ENCODE measurements at places on chromosomes 4 and X. TPM values are rescaled to one million over a fixed set of nuclear protein-coding genes. Genes with fewer than 3 reads are reported as not detected.

DNA sequence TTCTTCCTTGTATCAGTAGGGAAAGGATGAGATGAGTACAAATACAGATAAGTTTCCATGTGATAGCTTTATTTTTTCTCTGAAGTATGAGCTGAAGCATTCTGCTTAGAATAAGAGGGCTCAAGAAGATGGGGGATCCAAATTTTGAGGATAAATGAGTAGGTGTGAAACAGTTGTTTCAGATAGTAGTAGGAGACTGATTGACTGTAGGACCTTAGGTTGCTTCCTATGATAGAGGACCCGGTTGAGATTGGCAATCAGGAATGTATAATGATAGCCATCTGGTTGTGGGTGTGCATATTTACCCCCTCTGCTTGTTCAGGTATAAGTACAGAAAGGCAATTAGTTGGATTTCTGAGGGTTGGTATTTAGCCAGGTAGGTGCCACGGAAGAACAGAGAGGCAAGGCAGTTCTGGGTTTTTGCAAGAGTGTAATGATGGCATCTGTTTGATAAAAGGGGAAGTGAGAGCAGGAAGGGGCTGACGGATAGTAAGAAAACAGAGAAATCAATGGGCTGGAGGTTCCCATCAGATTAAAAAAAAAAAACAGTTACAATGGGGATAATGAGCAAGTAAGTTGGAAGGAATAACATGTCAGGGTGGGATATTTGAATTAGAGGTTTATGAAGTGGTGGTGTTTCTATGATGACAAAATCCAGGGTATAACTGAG lies 13.7 kb downstream of the OCRL start:
- no peak for DNase-seq

DNA sequence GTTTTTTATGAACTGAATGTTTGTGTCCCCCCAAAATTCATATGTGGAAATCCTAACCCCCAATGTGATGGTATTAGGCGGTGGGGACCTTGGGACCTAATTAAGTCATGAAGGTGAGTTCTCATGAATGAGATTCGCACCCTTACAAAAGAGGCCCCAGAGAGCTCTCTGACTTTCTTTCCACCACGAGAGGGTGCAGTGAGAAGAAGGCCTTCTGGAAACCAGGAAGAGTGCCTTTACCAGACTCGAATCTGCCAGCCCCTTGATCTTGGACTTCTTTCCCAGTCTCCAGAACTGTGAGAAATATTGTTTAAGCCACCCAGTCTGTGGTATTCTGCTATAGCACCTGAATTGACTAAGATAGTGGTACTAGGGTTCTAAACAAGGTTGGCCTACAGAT lies 40.8 kb downstream of the STK26 start:
- no peak for DNase-seq

GRCh38 chr4:73603271-73603710 lies 16.9 kb downstream of the RASSF6 start:
- DNase-seq: peak; percentile 45

DNA sequence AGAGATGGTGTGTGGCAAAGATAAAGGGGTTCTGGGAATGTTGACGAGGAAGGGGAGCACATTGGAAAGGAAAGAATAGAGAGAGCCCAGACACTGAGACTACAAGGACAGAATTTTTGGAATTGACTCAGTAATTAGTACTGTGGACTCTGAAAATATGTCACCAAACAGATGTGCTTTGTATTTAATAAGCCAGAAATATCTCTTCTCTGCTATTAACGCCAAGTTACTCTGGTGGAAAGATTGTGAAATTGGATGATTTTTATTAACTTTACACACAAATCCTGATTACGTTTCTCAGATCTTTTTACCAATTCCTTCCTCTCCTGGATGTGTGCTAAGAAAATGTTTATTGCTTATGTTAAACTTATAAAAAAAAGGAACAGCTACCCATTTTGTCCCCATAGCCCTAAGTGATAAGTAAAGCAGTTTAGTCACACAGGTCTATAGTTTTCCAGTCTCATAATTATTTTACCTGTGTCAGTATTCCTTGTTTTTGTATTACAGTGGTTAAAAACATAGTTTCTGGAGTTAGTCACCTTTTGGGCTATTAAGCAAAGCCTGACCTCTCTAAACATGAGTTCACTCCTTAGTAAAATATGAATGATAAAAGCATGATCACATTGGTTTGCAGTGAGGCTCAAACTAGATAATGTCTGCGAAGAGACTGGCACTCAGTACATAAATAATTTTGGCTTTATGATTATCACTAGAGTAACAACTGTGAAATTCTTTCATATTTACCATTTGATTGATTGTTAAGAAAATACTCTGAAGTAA lies 1068.3 kb downstream of the STIM2 start:
- no peak for DNase-seq

DNA sequence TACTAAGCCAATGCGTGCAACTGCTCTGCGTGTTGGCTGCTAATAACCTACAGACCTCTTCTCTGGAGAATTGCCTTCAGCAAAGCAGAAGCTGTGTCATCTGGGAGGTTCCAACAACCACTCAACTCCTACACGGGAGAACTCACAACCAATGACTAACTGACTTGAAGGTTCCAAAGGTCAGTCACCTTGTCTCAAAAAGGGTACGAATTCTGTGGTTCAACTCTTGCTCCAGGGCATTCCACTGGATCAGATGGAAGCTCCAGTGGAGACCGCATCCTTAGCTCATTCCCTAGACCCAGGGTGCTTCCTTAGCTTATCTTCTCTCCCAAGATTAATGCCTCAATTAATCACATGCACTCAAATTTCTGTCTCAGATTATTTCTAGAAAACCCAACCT lies 222.7 kb downstream of the CHIC2 start:
- DNase-seq: no peak

DNA sequence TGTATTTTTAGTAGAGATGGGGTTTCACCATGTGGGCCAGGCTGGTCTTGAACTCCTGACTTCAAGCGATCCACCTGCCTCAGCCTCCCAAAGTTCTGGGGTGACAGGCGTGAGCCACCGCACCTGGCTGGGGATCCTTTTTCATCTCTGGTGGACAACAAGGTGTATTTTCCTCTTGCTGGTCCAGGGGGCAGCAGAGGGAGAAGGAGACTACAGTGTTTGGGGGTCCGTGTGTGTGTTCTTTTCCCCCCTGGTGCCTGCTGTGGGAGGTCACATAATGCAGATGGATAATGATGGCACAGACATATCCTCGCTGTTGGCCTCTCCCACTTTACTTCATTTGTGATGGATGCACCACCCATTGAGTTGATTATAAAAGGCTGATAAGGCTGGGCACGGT lies 39.0 kb upstream of the CD99 start:
- DNase-seq: no peak

- DNase-seq: peak; percentile 26
Measured at GRCh38 chr4:118076958-118077766, 42.9 kb downstream of the NDST3 start.

GRCh38 chr4:66923081-66923865 lies 622.0 kb downstream of the CENPC start:
- no peak for DNase-seq

DNA sequence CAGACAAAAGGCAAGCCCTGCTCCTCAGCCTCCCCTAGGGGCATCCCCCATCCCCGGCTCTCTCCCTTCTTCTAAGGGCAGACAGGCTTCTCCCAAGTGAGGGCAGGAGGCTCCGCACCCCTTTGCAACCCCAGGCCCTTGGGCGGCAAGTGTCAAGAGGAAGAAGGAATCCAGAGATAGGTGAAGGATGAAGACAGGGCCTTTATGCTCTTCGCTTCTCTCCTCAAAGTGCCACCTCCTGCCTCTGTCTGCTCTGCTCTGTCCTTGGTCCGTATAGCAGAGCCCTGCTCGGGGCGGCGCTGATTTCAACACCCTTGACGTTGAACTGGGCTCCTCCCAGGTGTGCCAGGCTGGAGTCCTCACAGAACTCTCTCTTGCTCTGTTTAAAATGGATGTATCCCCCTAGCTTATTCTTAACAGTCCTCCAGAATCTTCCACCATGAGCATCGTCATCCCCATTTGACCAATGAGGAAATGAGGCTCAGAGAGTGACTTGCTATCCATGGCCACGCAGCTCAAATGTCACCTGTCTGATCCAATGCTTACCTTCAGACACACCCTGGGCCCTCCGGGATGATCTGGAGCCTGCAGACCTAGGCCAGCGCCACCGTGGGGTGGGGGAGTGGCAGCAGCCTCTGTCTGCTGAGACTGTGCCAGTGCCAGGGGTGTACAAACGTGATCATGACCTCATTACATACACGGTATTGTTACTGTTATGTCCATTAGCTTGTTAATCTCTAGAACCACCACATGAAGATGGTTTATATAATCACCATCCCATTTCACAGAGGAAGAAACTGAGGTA lies 99.8 kb downstream of the PHKA2 start:
- no peak for DNase-seq

- peak; percentile 17 for DNase-seq
Measured at GRCh38 chrX:113305496-113305895, 464.9 kb upstream of the AMOT start.

DNA sequence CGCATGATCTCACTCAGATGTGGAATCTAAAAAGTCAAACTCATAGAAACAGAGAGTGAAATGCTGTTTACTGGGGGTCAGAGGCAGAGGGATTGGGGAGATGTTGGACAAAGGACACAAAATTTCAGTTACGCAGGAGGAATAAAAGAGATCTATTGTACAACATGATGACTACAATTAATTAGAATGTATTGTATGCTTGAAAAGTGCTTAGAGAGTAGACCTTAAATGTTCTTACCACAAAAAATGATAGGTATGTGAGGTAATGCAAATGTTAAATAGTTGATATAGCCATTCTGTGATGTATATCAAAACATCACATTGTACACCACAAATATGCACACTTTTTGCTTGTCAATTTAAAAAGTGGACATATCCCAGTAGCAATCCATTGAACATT lies 36.1 kb upstream of the PHKA2 start:
- no peak for DNase-seq

GRCh38 chr4:182420189-182420588 lies 177.0 kb downstream of the TENM3 start:
- DNase-seq: no peak

DNA sequence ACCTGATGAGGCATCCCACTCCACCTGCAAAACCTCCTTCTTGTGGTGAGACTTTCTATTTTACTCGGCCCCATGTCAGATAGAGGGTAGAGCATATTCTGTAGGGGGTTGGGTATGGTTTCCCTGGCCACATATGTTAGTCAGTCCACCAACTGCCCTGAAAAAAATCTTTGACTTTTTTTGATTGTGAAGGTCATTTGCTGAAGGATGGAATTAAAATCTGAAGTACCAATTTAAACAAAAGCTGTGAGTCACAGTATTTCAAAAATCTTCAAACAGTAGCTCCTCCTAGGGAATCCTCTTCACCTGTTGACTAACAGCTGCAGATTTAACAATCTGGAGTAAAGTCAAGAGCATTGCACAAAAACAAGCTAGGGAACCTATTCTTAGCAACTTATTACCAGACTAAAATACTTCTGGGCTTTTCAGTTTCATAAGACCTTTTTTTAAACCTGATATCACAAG lies 8.0 kb upstream of the CCDC110 start:
- DNase-seq: peak; percentile 94

- no peak for DNase-seq
Measured at GRCh38 chrX:151543706-151544105, 19.8 kb upstream of the PASD1 start.

- DNase-seq: no peak
Measured at GRCh38 chrX:67725471-67725870, 181.7 kb downstream of the AR start.

GRCh38 chrX:49187526-49187925 lies 1.4 kb upstream of the PRICKLE3 start:
- DNase-seq: no peak

- DNase-seq: peak; percentile 76
Measured at GRCh38 chr4:23932901-23933308, 43.1 kb upstream of the PPARGC1A start.

GRCh38 chr4:76342191-76342590 lies 35.7 kb downstream of the STBD1 start:
- peak; percentile 18 for DNase-seq

- peak; percentile 44 for DNase-seq
Measured at GRCh38 chr4:87192145-87192919, 28.1 kb downstream of the KLHL8 start.

DNA sequence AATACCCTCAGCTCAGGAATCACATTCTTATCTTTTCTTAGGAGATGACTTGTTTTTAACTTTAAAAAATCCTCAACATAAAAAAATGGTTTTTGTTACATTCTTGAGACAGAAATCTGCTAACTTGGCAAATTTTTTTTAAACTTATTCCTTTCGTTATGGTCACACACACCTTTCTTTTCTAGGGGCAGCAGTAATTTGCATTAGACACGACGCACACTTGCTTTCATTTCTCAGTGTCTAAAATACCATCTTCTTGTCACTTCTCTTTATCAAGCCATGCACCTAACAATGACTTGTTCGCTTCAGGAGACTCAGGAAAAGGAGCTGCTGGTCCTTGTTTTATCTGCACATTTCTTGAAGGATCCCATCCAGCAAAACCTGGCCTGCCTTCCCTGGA lies 112.6 kb upstream of the TBL1X start:
- no peak for DNase-seq

DNA sequence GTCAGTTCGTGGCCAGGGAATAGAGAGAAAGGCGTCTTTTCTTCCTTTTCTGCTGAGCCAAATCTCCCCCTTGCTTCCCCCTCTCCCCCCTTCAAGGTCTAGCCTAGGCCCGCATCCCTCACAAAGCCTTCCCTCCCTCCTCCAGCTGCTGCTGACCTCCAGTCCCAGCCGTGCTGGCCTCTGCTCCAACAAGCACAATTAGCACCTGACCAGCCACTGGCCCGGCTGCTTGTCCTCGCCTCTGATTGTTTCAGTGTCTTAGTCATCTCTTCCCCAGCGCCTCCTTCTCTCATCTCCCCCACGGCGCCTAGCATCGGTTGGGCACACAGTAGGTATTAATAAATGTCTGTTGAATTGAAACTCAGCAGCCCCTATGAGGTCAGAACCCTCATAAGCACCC lies 4.2 kb downstream of the ELF4 start:
- peak; percentile 32 for DNase-seq

The SLC25A43 gene
- total RNA-seq: 7.9 TPM

The SERPINA7 gene
- not detected for total RNA-seq

The CXCL6 gene
- not detected for total RNA-seq

The FRG1 gene
- 26.4 TPM for total RNA-seq

The TASL gene
- not detected for total RNA-seq

The KLB gene
- not detected for total RNA-seq

The SPARCL1 gene
- total RNA-seq: 0.80 TPM

The SERTM2 gene
- not detected for total RNA-seq

The CDS1 gene
- total RNA-seq: 0.05 TPM

The PCDH10 gene
- 1.2 TPM for total RNA-seq

The JAKMIP1 gene
- not detected for total RNA-seq

The SLC6A8 gene
- 39.8 TPM for total RNA-seq

The PPP4R3C gene
- not detected for total RNA-seq
